Cardiac muscle cell (in vitro differentiated cells and primary cell): ENCODE measurements at places on chromosomes 5 and 9. TPM values are rescaled to one million over a fixed set of nuclear protein-coding genes. Genes with fewer than 3 reads are reported as not detected.

- no peaks in the 10 kb centered on the region for H3K4me1 ChIP-seq
- peak overlapping the region; percentile 41 for H3K4me3 ChIP-seq
- peaks cover 96% of the 10 kb centered on the region for H3K27me3 ChIP-seq
- no peaks in the 10 kb centered on the region for H3K36me3 ChIP-seq
- no peak overlapping the region for H3K27ac ChIP-seq
- DNase-seq: peak; percentile 51
Observed at GRCh38 chr5:55220433-55221185, 6.5 kb downstream of the MCIDAS start.

DNA sequence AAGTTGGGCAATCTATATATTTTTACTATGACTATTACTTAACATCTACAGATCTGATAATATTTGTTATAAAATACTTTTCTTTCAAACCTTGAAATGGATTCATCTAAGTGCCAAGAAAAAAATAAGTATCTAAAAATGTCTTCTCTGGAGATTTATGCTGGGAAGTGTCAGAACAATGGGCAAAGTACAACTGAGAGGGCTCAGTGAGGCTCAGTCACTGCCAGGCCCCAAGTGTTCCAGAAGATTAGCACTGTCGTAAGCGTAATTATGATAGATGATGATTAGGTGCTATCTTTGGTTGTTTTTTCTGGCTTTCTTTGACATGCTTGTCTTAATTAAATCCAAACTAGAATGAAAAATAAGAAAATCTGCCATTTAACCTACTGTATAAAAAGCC is 72.2 kb upstream of the ADAMTS19 start:
- no peaks in the 10 kb centered on the region for H3K27me3 ChIP-seq
- no peaks in the 10 kb centered on the region for H3K36me3 ChIP-seq
- DNase-seq: no peak
- H3K4me1 ChIP-seq: peaks cover 24% of the 10 kb centered on the region
- H3K27ac ChIP-seq: no peak overlapping the region
- H3K4me3 ChIP-seq: no peak overlapping the region

DNA sequence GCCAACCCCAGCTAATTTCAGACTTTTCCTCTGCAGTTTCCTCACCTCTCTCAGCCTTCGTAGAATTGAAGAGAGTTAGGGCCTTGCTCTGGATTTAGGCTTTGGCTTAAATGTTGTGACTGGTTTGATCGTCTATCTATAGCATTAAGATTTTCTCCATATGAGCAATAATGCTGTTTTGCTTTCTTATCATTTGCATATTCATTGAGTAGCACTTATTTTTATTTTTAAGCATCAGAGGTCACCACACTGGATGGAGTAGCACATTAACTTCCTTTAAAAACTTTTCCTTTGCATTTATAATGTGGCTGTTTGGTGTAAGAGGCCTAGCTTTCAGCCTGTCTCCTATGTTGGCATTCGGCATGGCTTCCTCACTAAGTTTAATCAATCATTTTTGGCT is 12.6 kb upstream of the PCBD2 start:
- no peak for DNase-seq
- H3K27me3 ChIP-seq: no peaks in the 10 kb centered on the region
- peaks cover 6% of the 10 kb centered on the region for H3K36me3 ChIP-seq
- H3K4me3 ChIP-seq: no peak overlapping the region
- H3K4me1 ChIP-seq: no peaks in the 10 kb centered on the region
- no peak overlapping the region for H3K27ac ChIP-seq

GRCh38 chr5:174371600-174372094 is 326.1 kb downstream of the NSG2 start:
- H3K4me3 ChIP-seq: no peak overlapping the region
- H3K4me1 ChIP-seq: peaks cover 6% of the 10 kb centered on the region
- no peak for DNase-seq

GRCh38 chr5:96807075-96807654 is 580 bp downstream of the ERAP1 start:
- peak; percentile 81 for DNase-seq
- no peaks in the 10 kb centered on the region for H3K4me1 ChIP-seq
- peak overlapping the region; percentile 93 for H3K4me3 ChIP-seq

DNA sequence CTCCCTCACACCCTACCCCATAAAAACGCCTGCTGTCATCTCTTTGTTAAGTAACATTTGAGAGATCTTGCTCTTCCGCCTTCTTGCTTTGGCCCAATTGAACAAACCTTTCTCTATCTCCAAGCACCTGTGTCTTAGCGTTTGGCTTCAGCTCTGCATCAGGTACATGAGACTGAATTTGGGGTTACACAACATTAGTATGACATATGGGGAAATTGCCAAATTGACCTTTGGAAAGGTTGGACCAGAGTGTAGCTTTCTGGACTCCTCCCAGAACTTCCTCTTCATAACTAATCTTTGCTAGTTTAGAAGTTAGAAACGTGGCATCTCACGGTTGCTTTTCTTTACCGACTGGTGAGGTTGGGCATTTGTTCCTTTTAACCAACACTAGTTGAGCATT is 3.5 kb upstream of the EXOSC3 start:
- H3K27ac ChIP-seq: no peak overlapping the region
- H3K36me3 ChIP-seq: peaks cover 2% of the 10 kb centered on the region
- no peaks in the 10 kb centered on the region for H3K4me1 ChIP-seq

DNA sequence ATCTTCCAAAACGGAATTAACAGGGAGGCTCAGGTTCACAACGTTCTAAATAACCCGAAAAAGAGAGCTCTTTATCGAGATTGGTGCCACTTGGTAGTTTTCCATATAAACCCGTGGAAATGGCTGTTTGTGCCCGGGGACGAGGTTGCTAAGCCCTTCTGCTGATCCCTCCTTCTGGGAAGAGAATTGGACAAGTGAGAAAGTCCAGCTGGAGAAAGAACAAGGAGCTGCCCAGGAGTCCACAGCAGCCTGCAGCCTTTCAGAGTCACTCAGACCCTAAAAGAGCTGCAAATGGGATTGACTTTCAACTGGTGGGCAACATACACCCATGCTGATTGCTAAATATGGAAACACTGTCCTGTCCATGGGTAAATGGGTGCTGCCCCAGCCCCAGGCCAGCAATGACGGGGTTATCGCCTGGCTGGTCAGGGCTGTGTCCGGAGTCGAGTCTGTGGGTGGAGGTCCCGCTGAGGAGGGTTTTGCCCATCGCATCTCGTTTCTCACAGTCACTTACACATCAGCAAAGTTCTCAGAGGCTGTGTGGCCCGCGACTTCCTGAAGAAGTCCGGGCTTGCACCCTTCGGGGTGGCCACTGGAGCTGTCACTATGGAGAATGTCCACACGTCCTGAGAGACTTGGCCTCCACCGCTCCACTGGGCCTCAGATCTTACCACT is 40.7 kb upstream of the HSD17B3 start:
- no peak overlapping the region for H3K27ac ChIP-seq
- H3K27me3 ChIP-seq: no peaks in the 10 kb centered on the region
- no peaks in the 10 kb centered on the region for H3K4me1 ChIP-seq
- H3K36me3 ChIP-seq: no peaks in the 10 kb centered on the region

FAT2 gene
- 0.04 and 0.12 TPM in 2 replicates for total RNA-seq

BNC2 gene
- total RNA-seq: 0.54 and 3.2 TPM in 2 replicates

MAMDC4 gene
- 22.2 and 29.7 TPM in 2 replicates for total RNA-seq
